ENCODE measurements at places on chromosomes 2 and 18.

DNA sequence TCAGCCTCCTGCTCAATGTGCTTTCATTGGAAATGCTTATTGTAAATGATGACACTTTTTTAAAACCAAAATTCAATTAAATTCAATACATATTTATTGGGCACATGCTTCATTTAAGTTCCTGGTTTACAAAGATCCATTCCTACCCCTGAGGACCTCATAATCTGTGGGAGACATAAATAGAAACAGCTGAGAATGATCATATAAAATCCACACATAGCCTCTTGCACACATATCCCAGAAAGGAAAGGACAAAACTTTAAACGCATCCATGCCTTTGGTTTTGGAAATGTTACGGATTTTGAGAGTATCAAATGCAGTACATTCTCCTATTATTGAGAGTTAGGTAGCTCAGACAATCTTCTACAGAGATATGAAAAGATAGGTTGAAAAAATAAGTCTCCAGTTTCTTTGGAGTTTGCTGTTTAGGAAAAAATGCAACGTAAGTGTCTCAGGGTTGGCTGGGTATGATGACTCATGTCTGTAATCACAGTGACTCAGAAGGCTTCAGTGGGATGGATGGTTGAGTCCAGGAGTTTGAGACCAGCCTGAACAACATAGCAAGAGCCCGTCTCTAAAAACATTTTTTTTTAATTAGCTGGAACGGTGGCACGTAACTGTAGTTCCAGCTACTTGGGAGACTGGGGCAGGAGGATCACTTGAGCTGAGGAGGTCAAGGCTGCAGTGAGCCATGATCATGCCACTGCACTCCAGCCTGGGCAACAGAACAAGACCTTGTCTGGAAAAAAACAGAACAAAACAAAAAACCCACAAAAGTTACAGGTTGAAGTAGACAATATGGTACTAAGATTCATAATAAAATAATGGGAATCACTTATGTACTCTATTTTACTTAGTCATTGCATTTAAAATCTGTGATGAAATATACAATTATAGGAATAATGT is 3.9 kb upstream of the PRELID3A start:
- no peak for DNase-seq

- DNase-seq = no peak
These were observed 246.8 kb upstream of the RASGRP3 start for GRCh38 chr2:33229646-33230045.

GRCh38 chr2:36360834-36361233 is 5.3 kb downstream of the CRIM1 start:
- DNase-seq = no peak

GRCh38 chr2:181393472-181393871 is 63.7 kb upstream of the ITGA4 start:
- DNase-seq = no peak

GRCh38 chr18:40685219-40685618 is 1269.8 kb upstream of the PIK3C3 start:
- DNase-seq = no peak

GRCh38 chr2:186780701-186781316 is 68.2 kb downstream of the ZSWIM2 start:
- no peak for DNase-seq

GRCh38 chr18:67261931-67262552 is 254.5 kb downstream of the DSEL start:
- no peak for DNase-seq

DNA sequence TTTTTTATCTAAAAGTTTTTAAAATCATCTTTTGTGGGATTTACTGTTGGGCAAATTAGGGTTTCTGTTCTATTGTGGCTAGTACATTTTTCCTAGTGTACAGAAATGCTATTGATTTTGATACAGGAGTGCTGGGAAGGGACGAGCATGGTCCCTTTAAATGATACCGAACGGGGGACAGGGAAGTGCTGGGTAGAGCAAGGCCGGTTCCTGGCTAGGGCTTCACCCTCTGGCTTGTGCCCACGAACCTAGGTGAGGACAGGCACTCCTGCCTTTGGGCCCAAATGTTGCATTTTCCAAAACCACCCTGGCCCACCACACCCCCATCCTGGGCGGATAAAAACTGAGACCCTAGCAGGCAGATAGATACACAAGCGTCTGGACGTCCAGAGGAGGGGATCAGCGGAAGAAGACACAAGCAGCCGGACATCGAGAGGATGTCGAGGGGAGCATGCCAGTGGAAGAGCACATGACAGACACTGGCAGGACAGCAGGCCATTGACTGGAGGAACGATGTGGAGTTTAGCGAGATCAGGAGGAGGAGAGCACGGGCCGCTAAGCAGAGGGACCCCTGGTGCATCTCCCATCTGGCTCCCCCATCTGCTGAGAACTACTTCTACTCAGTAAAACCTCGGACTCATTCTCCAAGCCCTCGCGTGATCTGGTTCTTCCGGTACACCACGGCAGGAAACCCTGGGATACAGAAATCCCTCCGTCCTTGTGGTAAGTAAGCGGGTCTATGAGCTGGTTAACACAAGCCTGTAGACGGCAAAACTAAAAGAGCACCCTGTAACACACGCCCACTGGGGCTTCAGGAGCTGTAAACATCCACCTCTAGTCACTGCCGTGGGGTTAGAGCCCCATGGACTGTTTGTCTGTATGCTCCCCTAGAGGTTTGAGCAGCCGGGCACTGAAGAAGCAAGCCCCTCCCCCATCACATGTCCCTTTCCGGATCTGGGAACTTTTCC is 13.5 kb upstream of the CALCRL start:
- no peak for DNase-seq

GRCh38 chr2:207473049-207473930 is 56.5 kb upstream of the CREB1 start:
- DNase-seq = peak; percentile 49

- peak; percentile 35 for DNase-seq
These were observed 29.8 kb upstream of the TAF1B start for GRCh38 chr2:9813312-9814128.

- DNase-seq = no peak
These were observed 43.8 kb upstream of the SLC4A10 start for GRCh38 chr2:161580426-161580825.

- DNase-seq = peak; percentile 9
These were observed 39.0 kb upstream of the STRN start for GRCh38 chr2:37005118-37005868.

GRCh38 chr2:166384774-166385173 is 9.0 kb upstream of the SCN9A start:
- DNase-seq = no peak

DNA sequence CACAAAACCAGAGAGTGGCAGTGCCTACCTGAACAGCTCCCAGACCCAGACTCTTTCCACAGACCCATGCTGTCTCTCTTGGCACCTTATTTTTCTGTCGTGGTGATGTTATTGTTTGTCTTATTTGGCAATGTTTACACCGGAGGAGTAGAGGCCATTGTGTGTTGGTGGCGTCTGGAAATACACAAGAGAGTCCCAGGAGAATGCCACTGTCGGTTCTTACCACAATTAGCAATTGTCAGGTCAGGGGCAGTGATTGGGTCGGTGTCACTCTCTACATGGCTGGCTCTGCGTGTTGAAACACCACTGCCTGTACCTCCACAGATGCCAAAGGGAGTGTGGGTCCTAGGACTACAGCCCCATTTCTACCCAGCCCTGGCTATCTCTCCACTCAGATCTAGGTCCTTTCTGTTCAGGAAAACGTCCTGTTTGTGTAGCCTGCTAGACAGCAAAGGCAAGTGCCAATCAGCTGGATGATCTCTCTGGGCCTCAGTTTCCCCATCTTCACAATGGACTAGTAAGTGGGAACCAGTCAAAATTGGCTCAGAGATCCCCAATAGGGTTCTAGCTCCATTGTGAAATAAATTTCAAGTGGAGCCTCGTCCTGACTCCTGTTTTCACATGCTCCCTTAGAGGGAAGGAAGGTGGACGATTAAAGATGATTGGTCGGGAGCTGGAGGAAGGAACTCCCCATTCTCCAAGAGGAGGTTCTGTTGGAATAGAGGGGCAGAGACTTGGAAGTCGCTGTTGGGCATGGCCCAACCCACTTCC is 17.0 kb downstream of the EPAS1 start:
- no peak for DNase-seq

- no peak for DNase-seq
These were observed 146.3 kb downstream of the MAP2 start for GRCh38 chr2:209570194-209570593.

GRCh38 chr2:136070913-136071312 is 47.0 kb downstream of the CXCR4 start:
- no peak for DNase-seq

GRCh38 chr2:168697668-168698121 is 104.7 kb upstream of the NOSTRIN start:
- no peak for DNase-seq

- DNase-seq = no peak
These were observed 31.0 kb downstream of the CFAP36 start for GRCh38 chr2:55550368-55551102.

- DNase-seq = no peak
These were observed 54.9 kb downstream of the TMEFF2 start for GRCh38 chr2:192139813-192140212.

GRCh38 chr2:26778507-26778906 is 7.3 kb upstream of the CENPA start:
- no peak for DNase-seq

- DNase-seq = peak; percentile 41
These were observed 62.4 kb downstream of the TXNL1 start for GRCh38 chr18:56575819-56576663.

DNA sequence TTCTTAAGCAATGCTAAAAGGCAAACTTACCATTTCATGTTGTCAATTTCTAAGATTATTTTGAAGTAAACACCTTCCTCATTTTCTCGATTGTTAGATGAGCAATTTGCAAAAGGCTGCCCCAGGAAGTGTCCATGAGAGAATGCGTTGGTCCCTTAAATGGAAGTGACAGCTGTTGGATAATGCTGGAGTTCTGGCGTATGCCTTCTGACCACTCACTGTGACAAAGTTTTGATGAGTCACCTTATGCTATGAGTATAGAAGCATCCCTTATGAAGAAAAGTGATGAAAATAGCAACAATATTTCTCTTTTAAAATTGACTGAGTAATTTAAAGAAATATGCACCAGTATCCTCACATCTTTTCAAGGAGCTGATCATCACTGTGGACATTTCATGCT is 1497.5 kb downstream of the DPP10 start:
- no peak for DNase-seq

DNA sequence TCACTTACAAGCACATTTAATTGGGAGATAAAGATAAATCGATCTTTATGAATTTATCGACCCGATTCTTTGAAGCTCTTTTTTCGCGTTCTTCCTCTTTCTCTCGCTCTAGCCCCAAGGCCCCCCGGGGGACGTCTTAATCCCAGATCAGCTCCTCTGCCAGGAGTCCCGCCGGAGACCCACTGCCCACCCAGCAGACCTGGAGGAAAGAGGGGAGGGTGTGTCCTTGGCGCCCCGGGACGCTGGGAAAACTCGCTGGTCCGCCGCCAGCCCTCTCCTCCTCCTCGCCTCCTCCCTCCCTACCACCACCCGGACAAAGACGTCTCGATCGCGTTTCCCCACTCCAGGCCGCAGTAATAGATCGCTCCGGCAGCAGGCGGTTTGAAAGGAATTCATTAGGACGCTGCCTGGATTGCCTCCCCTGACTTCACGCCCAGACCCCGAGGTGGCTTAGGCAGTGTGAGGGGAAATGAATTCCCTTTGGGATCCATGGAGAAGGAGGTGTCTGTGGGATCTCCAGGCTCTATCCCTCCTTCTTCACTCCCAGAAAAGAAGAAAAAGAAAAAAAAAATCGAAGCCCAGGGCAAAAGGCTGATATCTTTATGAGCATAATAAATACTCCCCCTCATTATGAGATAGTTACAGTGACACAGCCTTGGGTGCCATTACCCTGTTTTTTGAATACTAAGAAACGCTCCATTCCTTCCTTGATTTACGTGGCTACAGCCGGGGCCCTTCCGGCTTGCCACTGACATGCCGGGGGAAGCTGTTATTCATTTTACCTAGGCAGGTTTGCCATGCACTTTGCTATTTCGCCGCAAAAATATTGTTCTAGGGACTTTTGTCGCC is 1.8 kb upstream of the GBX2 start:
- DNase-seq = no peak

Data from Jurkat, Clone E6-1 (cell line).